ENCODE measurements at places on chromosomes 4 and X.
A peak's percentile ranks its signal among the peaks of the same experiment; 100 is the strongest.

- peak; percentile 18 for DNase-seq
These were observed 738.7 kb upstream of the NDST4 start for GRCh38 chr4:115851918-115852766.

GRCh38 chr4:40934676-40935075 lies 184.9 kb downstream of the NSUN7 start:
- DNase-seq: no peak

DNA sequence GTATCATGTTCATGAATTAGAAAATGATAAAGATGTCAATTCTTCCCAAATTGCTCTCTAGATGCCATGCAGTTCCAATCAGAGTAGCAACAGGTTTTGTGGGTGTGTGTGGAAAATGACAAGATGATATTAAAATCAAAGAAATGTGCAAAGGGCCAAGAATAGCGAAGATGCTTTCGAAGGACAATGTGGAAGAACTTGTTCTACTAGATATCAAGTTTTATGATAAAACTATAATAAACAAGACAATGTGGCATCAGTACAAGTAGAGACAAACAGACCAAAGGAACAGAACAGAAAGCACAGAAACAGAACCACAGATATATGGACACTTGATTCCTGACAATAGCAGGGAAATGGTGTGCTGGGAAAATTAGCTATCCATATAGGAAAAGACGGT lies 9.0 kb downstream of the TAB3 start:
- no peak for DNase-seq

- DNase-seq: no peak
These were observed 27.9 kb downstream of the CAMK2D start for GRCh38 chr4:113733685-113734084.

- DNase-seq: no peak
These were observed 105.2 kb downstream of the GASK1B start for GRCh38 chr4:158067646-158068045.

DNA sequence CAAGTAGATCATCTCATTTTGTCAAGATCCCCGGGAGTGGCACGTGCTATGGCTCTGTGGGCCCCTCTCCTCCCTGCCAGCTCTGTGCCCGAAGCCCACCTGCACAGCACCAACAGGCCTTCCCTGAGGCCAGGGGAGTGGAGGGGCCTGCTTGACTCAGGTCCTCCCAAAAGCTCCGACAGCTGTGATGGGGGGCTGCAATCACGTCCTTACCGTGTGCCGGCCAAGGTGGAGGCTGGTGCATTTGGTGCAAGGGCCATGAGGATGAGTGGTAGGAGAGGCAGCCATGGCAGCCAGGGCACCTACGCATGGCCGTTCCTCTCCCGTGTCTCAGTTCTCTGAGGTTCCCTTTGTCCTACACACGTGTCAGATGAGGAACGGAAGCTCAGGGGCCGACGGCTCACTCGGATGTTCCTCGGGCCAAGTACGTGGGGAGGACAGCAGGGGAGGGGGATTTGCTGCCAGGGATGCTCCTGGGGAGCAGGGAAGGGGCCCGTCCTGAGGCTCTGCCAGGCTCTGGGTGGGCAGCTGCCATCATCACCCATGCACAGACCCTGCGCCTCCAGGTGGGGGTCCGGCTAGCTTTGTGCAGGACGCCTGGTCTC lies 95.8 kb downstream of the HMX1 start:
- no peak for DNase-seq

- no peak for DNase-seq
These were observed 50.5 kb downstream of the TIGD2 start for GRCh38 chr4:89161841-89162240.

- DNase-seq: no peak
These were observed 2048.7 kb downstream of the PCDH7 start for GRCh38 chr4:32768664-32769389.

DNA sequence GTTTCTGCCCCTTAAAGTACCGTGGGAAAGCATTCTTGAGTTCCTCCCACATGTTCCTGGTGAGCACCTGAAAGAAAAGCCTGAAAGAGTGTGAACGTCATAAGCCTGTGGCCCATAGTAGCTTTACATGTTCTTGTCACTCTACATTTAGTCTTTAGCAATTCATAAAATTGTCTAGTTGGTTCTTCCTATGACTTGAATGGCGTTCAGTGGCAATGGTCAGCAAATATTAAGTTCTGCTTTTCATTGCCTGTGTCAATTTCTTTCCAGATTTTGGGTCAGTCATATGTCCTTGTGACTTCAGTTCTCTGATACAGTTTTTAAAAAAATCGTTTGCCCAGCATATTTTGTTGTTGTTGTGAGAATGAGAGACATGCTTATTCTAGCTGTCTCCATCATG lies 650.0 kb upstream of the BOD1L1 start:
- no peak for DNase-seq

DNA sequence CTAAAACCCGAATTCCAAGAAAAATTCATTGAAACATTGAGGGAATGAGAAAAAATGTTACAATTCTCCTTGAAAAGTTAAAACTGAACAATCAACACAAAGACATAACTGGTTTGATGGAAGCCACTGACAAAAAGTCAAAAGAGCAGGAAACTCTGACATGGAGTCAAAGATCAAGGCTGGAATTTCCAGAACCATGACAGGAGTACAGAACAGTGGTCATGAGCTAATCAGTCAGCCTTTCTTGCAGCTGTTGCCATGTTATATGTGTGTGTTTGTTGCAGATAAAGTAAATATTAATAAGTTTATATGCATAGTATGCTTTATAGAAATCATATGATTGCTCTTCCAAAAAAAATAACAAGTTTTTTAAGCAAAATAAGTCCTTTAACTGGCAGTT lies 184.7 kb upstream of the HCCS start:
- no peak for DNase-seq

GRCh38 chrX:112668476-112669409 lies 11.0 kb downstream of the LHFPL1 start:
- DNase-seq: no peak

GRCh38 chr4:8076023-8076422 lies 82.6 kb downstream of the ABLIM2 start:
- DNase-seq: no peak
